Aorta (tissue), 5 donors: ENCODE measurements at places on chromosomes 3 and 15. TPM values are rescaled to one million over a fixed set of nuclear protein-coding genes. Genes with fewer than 3 reads are reported as not detected.
A peak's percentile ranks its signal among the peaks of the same experiment; 100 is the strongest.

CLDN16 gene
- not detected for total RNA-seq

DNA sequence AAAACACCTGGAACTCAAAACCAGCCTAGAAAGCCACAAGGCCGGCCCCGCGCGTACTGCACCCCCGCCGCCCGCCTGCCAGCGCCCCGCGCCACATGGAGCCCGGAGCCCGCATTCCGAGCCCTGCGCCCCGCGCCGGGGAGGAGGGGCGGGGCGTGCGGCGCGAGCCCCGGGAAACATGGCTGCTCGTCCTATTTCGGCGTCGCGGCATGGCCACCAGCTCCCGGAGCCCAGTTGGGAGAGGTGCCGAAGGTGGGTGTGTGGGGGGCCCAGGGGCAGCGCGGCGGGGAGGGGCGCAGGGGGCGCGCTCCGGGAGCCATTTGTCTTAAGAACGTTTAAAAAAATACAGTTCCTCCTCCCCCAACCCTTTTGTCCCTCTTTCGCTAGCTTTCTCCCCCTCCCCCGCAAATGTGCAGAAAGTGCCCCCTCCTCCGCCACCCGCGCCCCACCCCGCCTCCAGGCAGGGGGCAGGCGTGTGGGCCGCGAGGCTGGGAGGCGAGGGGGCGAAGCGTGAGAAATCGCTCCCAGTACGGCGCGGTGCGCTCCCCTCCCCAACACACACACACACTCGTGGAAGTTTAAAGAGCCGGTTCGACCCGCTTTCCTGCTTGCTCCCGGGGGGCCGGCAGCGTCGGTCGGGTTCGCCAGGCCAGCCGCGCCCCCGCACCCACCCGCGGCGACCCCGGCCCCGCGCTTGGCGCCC, 2.5 kb downstream of the ANP32A start:
- DNase-seq: peak; percentile 87

CCDC54 gene
- not detected for total RNA-seq

DNA sequence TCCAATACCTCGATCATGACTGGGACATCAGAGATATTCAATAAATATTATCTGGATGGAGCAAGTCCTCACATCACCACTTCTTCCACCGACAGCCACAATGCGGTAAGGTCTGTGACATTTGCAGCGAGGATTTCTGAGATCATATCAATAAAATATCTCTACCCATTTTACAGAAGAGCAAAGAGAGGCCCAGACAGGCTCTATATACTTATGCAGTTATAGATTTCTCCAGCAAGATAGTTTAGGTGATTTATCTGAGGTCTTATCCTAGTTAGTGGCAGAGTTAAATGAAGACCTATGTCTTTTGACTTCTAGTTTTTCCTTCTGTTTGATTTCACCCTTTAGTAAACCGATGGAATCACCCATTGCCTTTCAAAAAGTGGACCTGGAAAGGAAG, 81.6 kb downstream of the TNIK start:
- no peak for DNase-seq
